Neuronal stem cell (in vitro differentiated cells): ENCODE measurements at places on chromosomes 4 and X.
A peak's percentile ranks its signal among the peaks of the same experiment; 100 is the strongest.

- no peak for DNase-seq
These were observed 1229.7 kb downstream of the PCDH18 start for GRCh38 chr4:136302566-136302965.

- peak; percentile 11 for DNase-seq
These were observed 7.0 kb upstream of the TRPC5OS start for GRCh38 chrX:111868726-111869638.

- DNase-seq: no peak
These were observed 37.7 kb upstream of the RAB33B start for GRCh38 chr4:139416073-139416673.

DNA sequence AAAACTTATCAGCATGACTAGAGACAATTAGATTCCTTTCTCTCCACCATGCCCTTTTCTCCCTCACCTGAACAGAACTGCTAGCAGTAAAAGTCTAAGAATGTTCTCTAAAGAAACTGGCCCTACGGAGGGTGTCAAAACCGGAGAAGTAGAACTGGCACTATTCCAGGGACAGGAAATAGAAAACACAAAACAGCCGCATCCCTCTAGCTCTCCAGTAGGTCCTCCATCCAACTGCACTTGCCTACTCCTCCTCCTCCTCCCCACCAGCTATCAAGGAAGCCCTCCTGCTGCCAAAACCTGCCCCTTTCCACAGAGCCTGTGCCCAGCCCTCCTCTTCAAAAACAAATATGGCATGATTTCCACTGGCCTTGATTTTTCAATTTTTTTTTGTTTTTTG lies 28.4 kb downstream of the FUNDC1 start:
- DNase-seq: no peak

DNA sequence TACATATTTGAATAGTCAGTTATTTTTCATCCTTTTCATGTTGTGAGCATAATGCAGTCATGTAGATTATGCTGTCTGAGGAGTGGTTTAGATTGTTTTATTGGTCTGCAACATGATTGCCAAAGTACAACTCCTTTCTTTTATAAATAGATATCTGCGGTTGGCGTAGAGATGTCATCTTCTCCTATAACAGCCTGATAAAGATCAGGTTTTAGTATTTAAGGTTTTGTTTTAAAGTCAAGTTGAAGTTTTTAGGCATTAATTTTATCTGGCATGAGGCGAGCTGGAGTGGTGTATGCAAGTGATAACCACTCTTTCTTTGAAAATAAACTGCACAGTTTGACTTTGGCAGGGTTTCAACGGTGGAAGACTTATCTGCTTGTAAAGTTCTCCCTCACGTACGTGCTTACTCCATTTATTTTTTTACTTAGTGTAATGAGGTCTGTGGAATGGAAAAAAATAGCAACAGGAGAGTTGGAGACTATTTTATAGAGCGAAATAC lies 126.3 kb downstream of the FBXO8 start:
- no peak for DNase-seq

DNA sequence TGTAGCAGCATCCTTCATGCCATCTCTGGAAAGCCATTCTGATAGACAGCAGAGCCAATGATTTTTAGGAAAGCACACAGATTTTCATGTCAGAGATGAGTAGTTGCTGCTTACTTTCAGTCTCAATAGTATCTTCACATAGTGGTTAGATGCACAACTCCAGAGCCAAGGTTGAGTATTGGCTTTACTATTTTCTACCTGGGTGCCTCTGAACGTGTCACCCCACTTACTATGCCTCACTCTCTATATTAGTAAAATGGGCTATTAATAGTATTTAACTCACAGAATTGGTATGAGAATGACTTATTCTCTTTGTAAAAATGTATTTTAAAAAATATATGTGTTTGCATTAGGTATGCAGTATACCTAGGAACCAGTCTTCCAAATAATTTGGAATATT lies 108.8 kb upstream of the STIM2 start:
- no peak for DNase-seq

DNA sequence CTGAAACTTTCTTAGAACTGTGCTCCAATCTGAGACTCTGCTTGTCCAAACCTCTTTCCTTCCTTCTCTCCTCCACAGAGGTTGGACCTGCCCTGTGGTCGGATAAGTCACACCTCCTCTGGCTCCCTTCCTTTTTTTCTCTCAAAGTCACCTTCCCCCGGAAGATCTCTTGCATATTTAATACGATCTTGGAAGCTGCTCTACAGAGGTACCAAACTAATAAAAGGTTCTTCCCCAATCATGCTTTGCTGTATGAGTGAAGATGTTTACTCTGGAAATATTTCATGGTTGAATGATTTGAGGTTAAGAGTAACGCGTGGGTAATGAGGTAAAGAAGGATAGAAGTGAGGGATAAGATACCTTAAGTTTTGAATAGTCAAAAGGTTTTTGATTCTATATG lies 166.0 kb downstream of the ATG4A start:
- DNase-seq: no peak

DNA sequence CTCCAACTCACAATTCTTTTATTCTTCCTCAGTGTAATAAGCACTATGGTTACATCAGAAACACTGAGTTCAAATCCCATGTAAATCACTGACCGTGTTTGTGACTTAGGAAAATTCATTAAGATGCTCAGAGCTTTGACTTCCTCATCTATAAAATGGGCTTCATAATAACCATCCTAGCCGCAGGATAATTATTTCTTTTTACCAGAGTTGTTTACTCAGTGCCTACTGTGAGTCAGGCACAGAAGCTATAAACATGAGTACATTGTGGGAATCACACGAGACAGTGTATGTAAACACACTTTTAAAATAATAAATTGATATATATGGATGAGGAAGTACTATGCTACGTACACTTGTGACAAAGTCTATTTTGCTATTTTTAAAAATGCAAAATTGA lies 296.3 kb upstream of the TENM3 start:
- DNase-seq: no peak

DNA sequence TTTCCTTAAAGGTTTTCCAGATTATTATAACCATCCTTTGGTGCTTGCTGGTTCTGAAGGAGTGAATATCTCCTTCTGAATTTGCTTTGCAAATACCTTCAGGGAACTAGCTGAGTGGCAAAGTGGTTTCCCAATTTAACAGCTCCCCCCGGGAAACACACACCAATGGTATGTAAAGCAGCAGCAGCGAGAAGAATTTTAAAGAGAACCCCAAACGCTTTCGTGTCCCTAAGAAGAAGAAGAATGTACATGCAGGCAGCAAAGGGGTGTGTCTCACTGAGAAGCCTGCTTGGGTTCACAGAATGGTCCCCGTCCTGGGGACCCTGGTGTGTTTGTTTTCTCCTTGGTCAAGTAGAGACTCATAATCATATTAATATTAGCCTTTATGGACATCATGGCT lies 4.2 kb upstream of the AKAP17A start:
- no peak for DNase-seq

- DNase-seq: no peak
These were observed 2089.6 kb upstream of the TENM3 start for GRCh38 chr4:180153587-180153986.

DNA sequence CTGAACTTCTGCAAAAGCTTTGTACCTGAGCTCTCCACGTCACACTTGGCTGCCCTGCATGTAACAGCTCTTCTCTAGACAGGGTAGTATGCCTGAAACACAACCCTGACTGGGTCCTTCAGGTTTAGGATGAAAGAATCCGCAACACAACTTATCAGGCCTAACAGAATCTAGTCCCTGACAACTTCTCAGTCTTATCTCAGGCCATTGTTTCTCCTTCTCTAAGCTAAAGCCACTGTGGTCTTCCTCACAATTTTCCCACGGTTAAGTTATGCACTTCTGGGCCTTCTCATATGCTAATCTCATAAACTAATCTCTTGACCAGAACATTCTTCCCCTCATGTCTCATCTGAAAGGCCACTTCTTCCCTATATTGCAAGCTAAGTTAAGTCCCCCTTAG lies 10.8 kb upstream of the TMPRSS11B start:
- DNase-seq: no peak

GRCh38 chr4:184902550-184902949 lies 76.8 kb upstream of the ACSL1 start:
- DNase-seq: no peak

- no peak for DNase-seq
These were observed 81.3 kb downstream of the STOX2 start for GRCh38 chr4:183986291-183986970.

DNA sequence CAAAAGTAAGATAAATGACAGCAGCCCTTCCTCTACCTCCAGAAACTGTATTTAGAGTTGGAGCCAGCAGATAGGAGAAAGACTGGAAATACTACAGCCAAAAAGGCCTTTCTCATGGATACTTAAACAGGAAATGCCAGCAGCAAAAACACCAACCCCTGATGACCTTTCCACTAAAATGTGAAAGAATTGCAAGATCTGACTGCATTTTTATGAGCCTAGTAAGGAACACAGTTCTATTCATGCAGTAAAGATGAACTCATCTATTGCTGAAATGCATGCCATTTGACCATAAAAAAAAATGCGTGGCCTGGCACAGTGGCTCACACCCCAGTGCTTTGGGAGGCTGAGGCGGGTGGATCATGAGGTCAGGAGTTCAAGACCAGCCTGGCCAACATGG lies 19.9 kb downstream of the ABCG2 start:
- no peak for DNase-seq

DNA sequence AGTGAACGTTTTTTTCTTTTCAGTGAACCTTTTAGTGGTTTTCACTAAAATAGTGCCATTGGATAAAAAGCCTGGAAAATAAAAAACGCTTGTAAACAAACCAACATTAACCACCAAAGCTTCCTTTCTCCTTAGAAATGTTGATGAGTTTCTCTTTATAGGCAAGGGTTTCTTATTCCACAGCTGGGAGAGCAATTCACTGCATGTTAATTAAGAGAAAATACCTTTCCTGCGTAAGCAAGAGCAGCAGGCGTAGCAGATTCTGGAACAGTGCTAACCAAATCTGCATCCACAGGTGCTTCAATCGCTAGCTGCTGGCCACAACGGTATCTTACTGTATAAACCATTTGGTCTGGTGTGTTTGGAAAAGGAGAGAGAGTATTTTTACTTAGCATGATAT lies 13.3 kb upstream of the AASDH start:
- DNase-seq: no peak

DNA sequence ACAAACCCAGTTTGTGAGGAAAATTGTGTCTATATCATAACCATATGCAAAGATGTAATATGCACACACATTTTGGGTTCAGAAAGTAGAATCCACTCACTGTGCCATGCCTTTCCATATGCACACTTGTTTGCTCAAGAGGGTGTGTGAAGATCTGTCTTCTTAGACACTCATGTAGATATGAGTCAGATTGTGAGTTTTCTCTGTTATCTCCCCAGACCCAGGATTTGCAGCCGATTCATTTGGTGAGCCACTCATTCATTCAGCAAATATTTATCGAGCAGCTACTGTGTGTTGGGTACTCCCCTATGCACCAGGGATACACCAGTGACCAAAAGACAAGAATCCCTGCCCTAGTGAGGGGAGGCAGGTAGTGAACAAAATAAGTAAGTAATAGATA lies 81.5 kb downstream of the CLCN5 start:
- DNase-seq: no peak

DNA sequence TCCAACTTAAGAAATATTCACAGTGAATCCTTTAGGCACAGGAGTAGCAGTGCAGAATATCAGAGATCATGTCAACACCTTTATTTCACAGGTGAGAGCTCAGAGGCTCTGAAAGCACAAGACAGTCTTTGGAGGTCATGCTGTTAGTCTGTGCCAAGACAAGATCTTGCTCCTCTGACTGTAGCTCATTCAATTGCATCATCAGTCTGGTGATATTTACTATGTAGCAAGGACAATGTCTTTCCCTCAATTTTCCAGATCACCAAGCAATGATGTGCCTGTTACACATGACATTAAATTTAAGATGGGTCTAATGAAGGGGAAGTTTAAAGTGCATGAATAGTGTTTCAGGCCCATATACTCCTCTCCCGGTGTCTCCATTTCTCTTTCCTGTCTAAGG lies 277.5 kb downstream of the IL15 start:
- DNase-seq: no peak

GRCh38 chrX:24954732-24955131 lies 61.0 kb downstream of the ARX start:
- DNase-seq: no peak

- no peak for DNase-seq
These were observed 85.2 kb upstream of the CLCN4 start for GRCh38 chrX:10071451-10072144.

GRCh38 chrX:10110984-10111363 lies 45.8 kb upstream of the CLCN4 start:
- no peak for DNase-seq
